Activated CD8-positive, alpha-beta T cell treated with anti-CD3 and anti-CD28 coated beads for 36 hours (primary cell): ENCODE measurements at places on chromosomes 12 and 14.
A peak's percentile ranks its signal among the peaks of the same experiment; 100 is the strongest.

GRCh38 chr12:46364777-46365580 lies 7.6 kb downstream of the SLC38A2 start:
- DNase-seq = no peak

DNA sequence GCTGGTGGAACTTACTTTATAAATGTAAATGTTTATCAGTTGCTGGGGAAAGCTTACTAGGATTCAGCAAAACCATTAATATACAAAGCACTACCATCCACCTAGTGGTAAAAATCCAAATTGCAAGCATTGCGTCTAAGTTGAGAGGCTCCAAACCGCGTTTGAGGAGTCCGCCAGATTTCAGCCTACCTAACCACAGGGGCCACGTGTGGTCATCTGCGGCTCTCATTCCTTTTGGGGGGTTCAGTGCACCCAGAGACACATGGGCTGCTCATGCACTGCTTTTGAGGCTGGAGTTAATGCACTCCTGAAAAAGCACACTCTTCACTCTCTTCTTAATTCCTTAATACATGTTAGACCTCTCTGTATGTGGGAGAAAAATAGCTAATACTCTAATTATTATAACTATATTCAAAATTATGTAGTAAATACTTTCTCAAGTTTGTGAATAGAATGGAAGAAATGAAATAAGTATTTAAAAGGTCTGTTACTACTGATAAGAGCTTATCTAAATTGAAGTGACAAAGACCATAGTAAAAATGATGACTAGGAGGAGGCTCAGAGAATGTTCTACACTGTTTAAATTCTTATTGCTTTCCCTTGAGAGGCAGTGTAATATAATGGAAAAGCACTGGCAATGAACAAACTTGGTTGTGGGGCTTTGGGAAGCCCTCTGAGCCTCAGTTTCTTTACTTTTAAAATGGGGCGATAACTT lies 41.4 kb upstream of the MANSC4 start:
- DNase-seq = peak; percentile 49

DNA sequence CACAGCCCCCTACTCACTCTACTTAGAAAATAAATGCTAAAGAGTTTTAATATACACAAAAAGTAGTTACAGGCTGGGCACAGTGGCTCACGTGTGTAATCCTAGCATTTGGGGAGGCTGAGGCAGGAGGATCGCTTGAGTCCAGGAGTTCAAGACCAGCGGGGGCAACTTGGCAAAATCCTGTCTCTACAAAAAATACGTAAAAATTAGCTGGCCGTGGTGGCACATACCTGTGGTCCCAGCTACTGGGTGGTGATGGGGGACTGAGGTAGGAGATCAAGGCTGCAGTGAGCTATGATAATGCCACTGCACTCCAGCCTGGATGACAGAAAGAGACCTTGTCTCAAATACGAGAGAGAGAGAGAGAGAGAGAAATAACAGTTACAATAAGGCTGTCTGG lies 9.9 kb upstream of the DYNC1H1 start:
- DNase-seq = no peak

DNA sequence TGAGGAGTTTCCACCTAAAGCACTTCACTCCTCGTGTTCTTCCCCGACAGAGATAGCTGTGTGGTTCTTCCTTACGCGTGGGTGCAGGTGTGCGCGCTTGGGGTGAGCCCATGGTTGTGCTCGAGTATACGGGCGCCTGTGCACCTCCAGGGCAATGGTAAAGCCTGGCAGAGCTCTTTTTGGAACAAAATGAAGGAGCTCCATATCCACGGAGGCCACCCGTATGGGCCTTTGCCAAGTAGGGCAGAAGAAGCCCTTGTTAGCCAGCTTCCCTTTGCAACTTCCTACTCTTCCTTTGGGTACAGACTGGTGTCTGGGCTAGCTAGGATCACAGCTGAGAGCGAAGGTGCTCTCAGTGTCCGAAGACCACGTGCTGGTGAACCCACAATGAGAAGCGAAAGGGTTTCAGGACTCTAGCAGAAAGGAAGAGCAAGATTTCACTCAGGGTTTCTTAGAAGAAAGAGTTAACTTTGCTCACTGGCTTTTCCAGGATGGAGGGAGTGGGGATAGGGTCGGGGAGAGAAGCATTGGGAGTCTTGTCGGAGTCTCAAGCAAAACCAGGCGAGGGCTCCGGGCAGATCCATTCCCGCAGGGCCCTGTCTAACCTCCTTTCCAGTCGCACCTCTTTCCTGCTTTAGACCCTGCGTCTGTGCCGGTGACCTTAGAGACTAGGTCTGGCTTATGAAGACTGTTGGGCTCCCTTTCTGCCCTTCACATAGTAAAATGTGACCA lies 960 bp upstream of the LRFN5 start:
- DNase-seq = no peak

- DNase-seq = peak; percentile 8
Measured at GRCh38 chr12:104049903-104050356, at the start of gene GLT8D2. GLT8D2 (minus strand) TSS chr12:104050187; CDS start chr12:104019648, 30,539 bp downstream.

DNA sequence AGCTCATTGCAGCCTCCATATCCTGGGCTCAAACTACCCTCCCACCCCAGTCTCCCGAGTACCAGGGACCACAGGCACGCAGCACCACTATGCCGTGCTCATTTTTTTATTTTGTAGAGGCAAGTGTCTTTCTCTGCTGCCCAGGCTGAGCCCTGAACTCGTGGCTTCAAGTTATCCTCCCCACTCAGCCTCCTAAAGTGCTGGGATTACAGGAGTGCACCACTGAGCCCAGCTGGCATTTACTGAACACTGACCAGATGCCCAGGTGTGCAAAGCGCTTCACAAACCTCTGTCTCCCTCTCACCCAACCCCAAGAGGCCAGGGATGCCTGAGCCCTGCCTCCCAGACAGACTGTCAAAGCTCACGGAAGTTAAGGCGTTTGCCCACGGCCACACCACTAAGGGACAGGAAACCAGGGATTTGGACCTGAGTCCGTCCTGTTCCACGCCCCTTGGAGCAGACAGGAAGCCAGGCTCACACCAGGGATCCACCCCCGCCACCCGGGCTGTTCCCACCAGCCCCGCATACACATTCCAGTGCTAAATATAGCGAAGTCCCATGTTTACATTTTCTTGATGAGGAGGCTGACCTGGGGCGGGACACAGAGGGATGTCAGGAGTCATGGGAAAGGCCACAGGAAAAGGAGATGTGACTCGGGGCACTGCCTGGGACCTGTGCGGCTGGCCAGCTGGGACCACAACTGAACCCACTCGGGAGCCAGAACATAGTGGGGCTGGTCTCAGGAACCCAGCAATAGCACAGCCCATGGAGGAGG lies 51.2 kb downstream of the TESC start:
- DNase-seq = no peak

DNA sequence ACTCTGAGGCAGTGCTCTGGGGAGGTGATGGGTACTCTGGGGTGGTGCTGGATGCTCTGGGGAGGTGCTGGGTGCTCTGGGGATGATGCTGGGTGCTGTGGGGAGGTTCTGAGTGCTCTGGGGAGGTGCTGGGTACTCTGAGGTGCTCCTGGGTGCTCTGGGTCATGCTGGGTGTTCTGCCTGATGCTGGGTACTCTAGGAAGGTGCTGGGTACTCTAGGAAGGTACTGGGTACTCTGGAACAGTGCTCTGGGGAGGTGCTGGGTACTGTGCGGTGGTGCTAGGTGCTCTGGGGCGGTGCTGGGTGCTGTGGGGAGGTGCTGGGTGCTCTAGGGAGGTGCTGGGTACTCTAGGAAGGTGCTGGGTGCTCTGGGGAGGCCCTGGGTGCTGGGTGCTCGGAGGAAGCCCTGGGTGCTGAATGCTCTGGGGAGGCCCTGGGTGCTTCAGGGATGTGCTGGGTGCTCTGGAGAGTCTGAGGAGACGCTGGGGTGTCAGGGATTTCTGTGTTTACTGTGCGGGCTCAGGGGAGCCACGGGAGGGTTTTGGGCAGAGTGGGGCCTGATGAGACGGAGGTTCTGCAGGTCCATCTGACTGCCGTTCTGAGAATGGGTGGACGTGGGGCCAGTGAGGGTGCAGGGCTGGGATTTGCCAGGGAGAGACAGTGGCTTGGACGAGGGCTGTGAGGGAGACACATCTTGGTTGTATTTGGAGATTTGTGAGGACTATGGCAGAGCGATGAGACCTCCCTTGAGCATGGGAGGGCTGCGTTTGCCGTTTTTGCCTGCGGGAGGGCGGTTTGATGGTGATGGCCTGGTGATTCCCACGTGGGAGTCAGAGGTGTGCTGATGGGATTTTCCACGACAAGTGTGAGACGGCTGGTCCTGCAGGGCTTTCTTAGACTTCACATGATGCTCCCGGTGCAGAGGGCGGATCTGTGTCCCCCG lies 30.0 kb downstream of the MMP17 start:
- DNase-seq = no peak

- DNase-seq = no peak
Measured at GRCh38 chr12:30757316-30757715, 2.6 kb upstream of the CAPRIN2 start.

DNA sequence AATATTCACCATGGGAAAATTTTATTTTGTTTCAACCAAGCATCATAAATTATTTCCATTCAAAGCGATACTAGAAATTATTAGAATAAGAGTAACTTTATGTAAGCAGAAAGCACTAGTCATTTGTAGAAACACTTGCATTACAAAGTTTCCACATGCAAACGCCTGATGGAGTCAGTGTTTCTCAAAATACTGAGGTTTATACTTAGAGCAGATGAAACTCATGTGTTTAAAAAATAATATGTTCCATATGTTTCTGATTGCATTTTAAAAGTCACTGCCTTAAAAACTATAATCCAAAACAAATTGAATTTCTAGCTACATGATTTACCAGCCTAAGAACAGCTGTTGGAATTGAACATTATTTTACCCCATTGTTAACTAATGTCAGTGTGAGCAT lies 1246.4 kb downstream of the SLC16A7 start:
- DNase-seq = no peak

DNA sequence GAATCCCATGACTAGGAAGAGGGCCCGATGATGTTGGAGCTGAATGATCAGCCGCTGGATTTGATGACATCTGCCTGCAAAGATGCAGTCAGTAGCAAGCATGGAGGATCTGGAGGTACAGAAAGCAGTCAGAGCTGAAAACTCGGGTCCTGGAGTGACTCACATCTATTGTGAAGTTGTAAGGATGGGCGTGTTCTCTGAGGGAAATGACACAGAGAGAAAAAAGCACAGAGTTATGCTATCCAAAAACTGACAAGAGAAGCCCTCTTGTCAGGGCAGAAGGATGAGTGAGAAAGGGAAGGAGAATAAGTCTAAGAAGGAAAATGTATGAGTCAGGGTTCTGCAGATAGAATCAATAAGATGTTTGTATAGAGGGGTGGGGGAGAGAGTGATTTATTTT lies 380.4 kb upstream of the CCDC196 start:
- DNase-seq = no peak

DNA sequence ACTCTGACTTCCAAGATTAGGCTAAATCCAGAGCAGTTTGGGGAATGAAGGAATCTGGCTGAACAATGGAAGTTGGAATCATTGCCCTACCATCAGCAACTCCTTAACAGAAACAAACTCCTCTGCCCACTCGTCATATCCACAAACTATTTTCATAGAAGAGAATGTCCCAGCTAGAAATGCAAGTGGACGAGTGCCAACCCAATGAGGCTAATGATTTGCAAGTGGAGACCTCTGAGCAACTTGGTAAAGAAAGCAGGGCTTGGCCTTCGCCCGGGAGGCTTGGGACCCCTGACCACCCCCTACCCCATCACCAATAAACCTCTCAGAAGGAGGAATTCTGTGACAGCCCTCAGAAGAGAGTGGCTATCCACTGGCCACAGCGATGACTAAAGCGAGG lies 40.0 kb upstream of the DDX11 start:
- no peak for DNase-seq
